ENCODE measurements at places on chromosomes 12 and 14. TPM values are rescaled to one million over a fixed set of nuclear protein-coding genes. Genes with fewer than 3 reads are reported as not detected.

Gene TMBIM4
- 112 TPM for polyA plus RNA-seq

Gene EXOC3L4
- 8.7 TPM for polyA plus RNA-seq

Gene GON7
- 15.6 TPM for polyA plus RNA-seq

Gene CACNA2D4
- polyA plus RNA-seq, result 2.3 TPM

Gene ADAMTS20
- polyA plus RNA-seq, result 0.80 TPM

Gene AICDA
- polyA plus RNA-seq, result 0.55 TPM

Gene SERPINA10
- 0.27 TPM for polyA plus RNA-seq

Gene HOXC4
- 59.0 TPM for polyA plus RNA-seq

Gene IGFBP6
- polyA plus RNA-seq, result 12.8 TPM

Gene LYZ
- polyA plus RNA-seq, result 35.6 TPM

Gene PLEK2
- polyA plus RNA-seq, result 1.7 TPM

Gene FAM90A1
- 1.6 TPM for polyA plus RNA-seq

Gene JPH4
- polyA plus RNA-seq, result 14.1 TPM

Gene SMOC1
- polyA plus RNA-seq, result 2.1 TPM

DNA sequence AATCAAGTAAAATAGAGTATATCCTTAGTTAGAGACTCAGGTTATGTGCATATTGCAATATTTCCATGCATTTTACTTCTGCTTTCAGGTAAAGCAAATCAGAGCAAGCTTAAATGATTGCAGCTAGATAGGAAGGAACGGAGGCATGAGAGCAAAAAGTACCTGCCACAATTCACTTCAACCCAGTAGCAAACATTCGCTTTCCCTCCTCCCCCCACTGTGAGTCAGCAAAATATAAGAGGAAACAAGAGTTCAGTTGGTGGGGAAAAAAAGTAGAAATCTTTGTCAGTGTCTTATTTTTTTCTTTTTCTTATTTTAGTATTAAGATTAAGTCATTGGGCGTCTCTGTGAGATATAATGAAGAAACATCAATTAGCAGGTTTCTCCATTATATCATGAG is 475.4 kb downstream of the NPAS3 start:
- DNase-seq, result no peak

- DNase-seq, result no peak
Observed at GRCh38 chr12:119283310-119283709, 51.2 kb upstream of the CCDC60 start.

- DNase-seq, result no peak
Observed at GRCh38 chr12:49626836-49627235, 3.5 kb downstream of the PRPF40B start.

GRCh38 chr14:88079624-88080023 is 74.7 kb downstream of the GPR65 start:
- no peak for DNase-seq

GRCh38 chr12:39386335-39386734 is 56.6 kb downstream of the KIF21A start:
- no peak for DNase-seq

GRCh38 chr12:97564236-97564635 is 101.6 kb downstream of the RMST start:
- no peak for DNase-seq

DNA sequence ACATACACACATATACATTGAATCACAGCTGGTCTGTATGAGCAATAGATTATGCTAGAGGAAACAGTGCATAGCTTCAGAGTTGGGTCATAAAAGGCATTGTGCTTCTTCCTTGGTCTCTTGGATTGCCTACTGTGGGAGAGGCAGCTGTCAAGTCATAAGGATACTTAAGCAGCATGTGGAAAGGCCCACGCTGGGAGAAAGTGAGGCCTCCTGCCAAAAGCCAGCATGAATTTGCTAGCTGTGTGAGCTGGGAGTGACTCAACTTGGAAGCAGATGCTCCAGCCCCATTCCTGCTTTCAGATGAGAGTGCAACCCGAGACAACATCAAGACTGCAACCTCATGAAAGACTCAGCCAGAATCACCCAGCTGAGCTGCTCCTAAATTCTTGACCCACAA is 311.9 kb upstream of the TBX3 start:
- no peak for DNase-seq

DNA sequence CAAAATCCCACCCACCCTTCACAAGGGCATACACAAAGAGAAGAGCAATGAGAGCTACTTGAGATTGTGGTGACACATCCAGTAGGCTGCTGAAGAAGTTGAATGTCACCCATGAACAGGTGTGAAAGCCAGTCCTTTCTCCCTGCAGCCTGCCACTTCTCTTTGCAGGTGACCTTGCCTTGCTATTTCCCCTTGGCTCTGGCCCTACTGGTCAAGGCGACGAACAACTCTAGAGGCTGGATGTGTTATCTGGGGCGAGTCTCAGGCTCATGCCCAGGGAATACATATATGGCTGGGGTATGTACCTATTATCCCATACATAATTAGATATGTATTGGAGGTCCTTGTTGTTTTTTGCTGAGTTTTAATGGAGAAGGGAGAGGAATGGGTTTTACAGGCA is 70.2 kb upstream of the EGLN3 start:
- DNase-seq, result no peak

DNA sequence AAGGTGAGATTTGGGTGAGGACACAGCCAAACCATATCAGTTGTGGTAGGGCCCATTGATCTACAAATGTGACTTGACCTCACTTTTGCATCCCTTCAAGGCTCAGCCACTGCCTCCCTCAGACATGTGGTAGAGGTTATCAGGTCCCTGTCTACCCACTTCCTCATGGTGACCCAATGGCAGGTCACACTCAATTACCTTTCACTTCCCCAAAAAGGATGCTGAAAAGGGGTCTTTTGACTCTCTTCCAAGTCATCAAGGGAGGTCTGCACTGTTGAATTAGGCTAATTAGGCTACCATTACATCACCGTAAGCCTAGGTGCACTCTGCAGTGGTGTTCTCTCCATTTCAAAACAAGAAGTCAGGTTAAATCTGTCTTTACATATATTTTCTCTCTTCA is 22.6 kb upstream of the DRAM1 start:
- no peak for DNase-seq

DNA sequence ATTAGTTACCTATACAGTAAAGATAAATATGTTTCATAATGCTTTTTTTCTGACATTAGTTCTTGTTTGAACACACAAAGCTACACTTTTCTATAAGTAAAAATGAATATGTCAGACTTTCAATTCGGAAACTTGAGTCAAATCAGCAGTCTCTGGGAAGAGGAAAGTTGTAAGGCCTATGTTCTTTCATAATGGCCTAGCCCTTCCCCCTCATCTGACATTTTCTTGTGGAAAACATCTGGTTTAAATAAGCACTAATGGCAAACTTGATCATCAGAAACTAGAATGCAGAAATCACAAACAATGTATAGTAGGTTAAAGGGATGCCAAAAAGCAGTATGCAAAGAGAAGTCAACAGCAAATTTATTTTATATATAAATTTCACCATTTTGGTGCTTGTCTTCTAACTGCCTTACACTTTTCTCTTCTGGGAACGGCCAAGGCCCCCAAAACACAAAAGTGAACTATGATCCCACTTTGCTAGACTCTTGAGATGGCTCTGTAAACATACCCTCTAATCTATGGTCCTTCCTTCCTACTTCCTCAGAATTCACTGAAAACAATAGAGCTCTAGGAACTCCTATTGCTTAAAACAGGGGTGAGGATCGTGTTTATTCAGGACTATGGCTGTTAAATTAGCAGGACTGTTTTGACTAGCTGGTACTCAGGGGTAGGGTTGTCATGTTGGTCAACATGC is 444.1 kb downstream of the RAD51B start:
- no peak for DNase-seq

- DNase-seq, result no peak
Observed at GRCh38 chr12:48414021-48414420, 58.3 kb upstream of the ANP32D start.

- no peak for DNase-seq
Observed at GRCh38 chr14:74400919-74401503, 25.0 kb downstream of the SYNDIG1L start.

GRCh38 chr14:93788543-93789227 is 400 bp upstream of the PRIMA1 start:
- DNase-seq, result peak; percentile 46

DNA sequence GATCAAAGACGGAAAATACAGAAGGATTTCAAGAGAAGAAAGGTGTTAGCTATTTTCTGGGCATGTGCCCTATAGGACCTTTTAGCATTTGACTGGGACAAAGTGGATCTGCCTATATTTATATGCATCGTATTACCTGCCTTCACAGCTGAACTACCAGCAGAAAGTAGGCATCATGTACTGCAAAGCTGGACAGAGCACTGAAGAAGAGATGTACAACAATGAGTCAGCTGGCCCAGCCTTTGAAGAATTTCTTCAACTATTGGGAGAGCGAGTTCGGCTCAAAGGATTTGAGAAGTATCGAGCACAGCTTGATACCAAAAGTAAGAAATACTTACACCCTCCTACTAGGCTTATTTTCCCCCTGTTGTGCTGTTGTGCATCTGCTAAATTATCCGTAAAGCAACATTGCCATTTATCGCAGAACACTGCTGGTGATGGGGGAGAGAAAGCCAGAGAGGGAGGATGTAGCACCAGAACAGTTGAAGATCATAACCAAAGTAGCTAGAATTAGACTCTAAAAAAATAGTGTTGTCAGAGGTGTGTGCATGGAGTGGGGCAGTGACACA is 282.0 kb upstream of the RGS6 start:
- no peak for DNase-seq

DNA sequence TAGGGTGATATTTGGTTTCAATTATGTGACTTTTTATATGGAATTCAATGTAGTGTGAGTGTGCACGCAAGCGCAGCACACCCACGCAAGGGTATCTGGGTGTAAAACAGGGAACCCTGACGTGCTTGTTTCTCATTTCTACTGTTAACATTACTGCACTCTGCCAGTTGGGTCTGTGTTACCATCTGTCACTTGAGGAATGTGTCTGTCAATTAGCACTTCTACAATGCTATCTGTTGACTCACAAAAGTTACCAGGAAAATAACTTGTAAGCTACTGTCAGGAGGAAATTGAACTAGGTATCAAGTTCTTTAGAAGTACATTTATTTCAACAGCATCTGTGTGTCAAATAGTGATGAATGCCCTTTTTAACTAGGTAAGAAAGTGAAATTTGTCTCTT is 695.5 kb upstream of the LRFN5 start:
- DNase-seq, result no peak

DNA sequence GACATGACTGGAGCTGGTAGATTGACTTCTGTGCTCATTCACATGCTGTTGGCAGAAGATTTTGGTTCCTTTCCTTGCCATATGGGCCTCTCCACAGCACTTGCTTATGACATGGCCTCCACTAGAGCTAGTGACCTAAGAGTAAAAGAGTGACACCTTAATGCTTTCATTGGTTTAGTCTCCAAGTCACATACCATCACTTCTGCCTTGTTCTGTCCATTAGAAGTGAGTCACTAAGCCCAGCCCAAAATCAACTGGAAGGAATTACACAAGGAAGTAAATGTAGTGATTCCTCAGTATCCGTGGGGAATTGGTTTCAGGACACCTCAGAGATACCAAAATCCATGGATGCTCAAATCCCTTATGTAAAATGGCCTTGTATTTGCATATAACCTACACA is 81.3 kb downstream of the PPHLN1 start:
- no peak for DNase-seq

DNA sequence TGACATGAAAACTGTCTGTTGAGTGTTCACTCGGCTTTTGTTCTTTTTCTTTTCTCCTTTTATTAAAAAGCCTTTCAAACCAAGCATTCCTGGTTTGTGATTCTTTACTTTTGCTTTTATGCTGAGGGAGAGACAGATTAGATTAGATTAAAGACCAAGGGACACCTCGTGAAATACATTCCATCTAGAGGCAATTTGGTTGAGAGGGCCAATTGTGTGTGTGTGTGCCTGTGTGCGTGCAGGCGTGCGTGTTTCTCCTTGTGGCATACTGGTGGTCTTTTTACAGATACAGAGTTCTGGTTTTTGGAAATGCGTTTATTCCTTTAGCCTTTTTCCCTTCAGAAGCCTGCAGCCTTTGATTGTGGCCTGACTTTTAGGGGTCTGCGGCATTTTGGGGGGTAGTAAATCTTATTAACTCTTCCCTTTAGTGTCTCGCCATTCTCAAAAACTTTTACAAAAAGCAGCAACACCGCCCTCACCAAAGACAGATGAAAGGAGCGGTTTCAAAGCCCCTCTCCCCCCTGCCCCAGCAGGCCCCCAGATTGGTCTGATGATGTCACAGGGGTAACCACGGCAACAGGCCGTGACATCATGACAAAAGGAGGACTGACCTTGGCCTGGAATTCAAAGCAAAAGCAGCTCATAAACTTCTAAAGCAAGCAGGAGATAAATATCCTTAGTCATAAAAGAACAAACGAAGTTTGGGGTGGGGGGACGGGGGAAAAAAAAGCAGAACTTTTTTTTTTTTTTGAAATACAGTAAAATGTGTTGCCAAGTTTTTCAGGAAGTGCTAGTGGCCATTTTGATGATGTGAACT is 84.1 kb upstream of the TBX3 start:
- peak; percentile 76 for DNase-seq

- no peak for DNase-seq
Observed at GRCh38 chr12:21676776-21677175, 19.1 kb upstream of the LDHB start.

GRCh38 chr12:2233034-2233433 is 180.2 kb downstream of the CACNA1C start:
- DNase-seq, result no peak

Data from renal cortex interstitium (tissue), 15 donors.